Stomach (tissue), 19 donors: ENCODE measurements at places on chromosomes 3 and 15. TPM values are rescaled to one million over a fixed set of nuclear protein-coding genes. Genes with fewer than 3 reads are reported as not detected.

DNA sequence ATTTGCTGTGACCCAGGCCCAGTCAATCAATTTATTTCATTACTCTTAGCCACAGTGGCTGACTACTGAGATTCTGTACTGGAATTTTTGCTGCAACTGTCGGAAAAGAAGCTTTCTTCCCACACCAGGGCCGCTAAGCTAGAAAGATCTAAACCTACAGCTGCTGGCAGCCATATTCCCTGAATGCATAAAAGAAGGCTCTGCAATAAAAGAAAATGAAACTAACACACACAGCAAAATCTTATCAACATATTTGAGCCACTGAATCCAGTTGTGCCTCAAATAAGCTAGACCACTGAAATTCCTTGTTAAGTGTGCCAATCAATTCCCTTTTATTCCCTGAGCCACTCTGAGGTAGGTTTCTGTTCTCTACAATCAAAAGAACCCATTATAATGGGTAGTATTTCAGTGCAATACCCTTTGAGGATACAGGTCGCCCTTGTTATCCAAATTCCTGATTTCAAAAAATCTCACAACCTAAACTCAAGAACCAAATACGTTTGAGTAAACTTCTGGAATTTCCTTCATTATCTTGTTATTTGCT, 60.3 kb downstream of the MYO9A start:
- DNase-seq, result peak; percentile 23
- H3K27me3 ChIP-seq, result no peaks in the 10 kb centered on the region
- no peaks in the 10 kb centered on the region for H3K36me3 ChIP-seq

GRCh38 chr15:84799511-84800187, 17.5 kb upstream of the ALPK3 start:
- H3K27me3 ChIP-seq, result no peaks in the 10 kb centered on the region
- no peak overlapping the region for H3K27ac ChIP-seq
- H3K36me3 ChIP-seq, result peaks cover 80% of the 10 kb centered on the region
- peaks cover 7% of the 10 kb centered on the region for H3K4me1 ChIP-seq
- DNase-seq, result no peak

DNA sequence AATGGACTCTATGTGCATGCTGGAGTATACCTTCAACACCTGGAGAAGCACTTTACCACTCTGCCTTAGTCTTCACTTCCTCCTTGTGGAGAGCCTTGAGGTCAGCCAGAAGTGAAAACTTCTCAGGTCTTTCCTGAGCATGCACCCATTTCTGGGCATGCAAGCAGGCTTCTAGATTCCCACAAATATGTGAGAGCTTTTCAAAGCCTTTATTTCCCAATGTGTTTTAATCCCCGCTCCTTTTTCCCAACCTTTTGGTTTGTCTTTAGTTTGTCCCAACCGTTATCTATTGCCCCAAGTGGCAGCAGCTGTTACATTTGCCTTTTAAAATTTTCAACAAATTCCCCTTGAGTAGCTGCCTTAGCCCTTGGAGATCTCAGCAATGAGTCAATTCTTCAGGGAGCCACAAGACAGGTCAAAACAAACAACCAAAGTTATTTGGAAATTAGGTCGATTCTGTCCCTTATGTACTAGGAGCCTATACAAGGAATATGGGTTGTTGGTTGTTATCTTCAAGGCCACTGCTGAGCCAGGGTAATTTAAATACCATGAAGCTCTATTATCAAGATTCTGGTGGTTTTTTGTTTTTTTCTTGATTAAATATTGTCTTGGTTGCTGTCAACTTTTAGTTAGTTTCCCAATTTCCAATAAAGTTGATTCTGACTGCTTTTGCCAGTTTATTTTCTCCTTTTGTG, 44.4 kb downstream of the LSM3 start:
- no peaks in the 10 kb centered on the region for H3K27me3 ChIP-seq
- H3K4me3 ChIP-seq, result no peak overlapping the region
- H3K36me3 ChIP-seq, result no peaks in the 10 kb centered on the region
- no peak overlapping the region for H3K27ac ChIP-seq

- H3K4me3 ChIP-seq, result no peak overlapping the region
- no peak overlapping the region for H3K27ac ChIP-seq
- H3K27me3 ChIP-seq, result no peaks in the 10 kb centered on the region
- H3K4me1 ChIP-seq, result no peaks in the 10 kb centered on the region
- no peak for DNase-seq
Observed at GRCh38 chr3:3778641-3779270, 20.5 kb upstream of the LRRN1 start.

GRCh38 chr3:132241776-132242514, 75.3 kb upstream of the ACP3 start:
- no peak overlapping the region for H3K4me3 ChIP-seq
- no peak for DNase-seq
- H3K27me3 ChIP-seq, result no peaks in the 10 kb centered on the region

- H3K4me3 ChIP-seq, result no peak overlapping the region
- H3K27ac ChIP-seq, result no peak overlapping the region
- DNase-seq, result no peak
- H3K27me3 ChIP-seq, result no peaks in the 10 kb centered on the region
Observed at GRCh38 chr15:84609818-84610525, 9.2 kb downstream of the ZSCAN2 start.

GRCh38 chr3:9251055-9251786, 1.8 kb upstream of the SRGAP3 start:
- H3K4me3 ChIP-seq, result no peak overlapping the region
- no peaks in the 10 kb centered on the region for H3K27me3 ChIP-seq
- no peak for DNase-seq
- H3K36me3 ChIP-seq, result no peaks in the 10 kb centered on the region

DNA sequence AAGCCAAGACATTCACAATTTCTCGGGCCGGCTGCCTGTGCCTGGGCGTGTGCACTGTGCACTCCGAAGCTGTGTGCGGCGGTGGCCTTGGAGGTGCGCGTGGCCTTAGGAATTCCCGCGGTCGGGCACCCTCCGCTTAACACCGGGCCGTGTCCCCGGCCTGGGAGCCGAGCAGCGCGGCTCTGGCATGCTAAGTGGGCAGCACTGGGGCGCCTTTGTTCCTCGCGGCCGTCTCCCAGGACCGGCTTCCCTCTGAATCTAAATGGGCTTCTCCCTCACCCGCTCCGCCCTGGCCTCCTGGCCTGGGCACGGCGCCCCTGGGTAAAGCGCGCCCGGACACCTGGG, 498 bp upstream of the ARNT2 start:
- no peaks in the 10 kb centered on the region for H3K36me3 ChIP-seq
- H3K27ac ChIP-seq, result peak overlapping the region; percentile 73
- H3K27me3 ChIP-seq, result peaks cover 49% of the 10 kb centered on the region
- H3K4me3 ChIP-seq, result peak overlapping the region; percentile 58

GRCh38 chr3:65811086-65811761, 227.5 kb downstream of the MAGI1 start:
- peak; percentile 55 for DNase-seq

GRCh38 chr3:179418610-179419009, 32.7 kb downstream of the GNB4 start:
- peaks cover 23% of the 10 kb centered on the region for H3K36me3 ChIP-seq
- H3K27me3 ChIP-seq, result no peaks in the 10 kb centered on the region
- no peak for DNase-seq
- H3K4me3 ChIP-seq, result no peak overlapping the region
- peaks cover 11% of the 10 kb centered on the region for H3K4me1 ChIP-seq

GRCh38 chr3:40191251-40191650, 118.3 kb upstream of the EIF1B start:
- no peaks in the 10 kb centered on the region for H3K4me1 ChIP-seq
- no peaks in the 10 kb centered on the region for H3K27me3 ChIP-seq
- no peak overlapping the region for H3K4me3 ChIP-seq
- H3K27ac ChIP-seq, result no peak overlapping the region

- no peaks in the 10 kb centered on the region for H3K36me3 ChIP-seq
- no peak overlapping the region for H3K27ac ChIP-seq
- no peaks in the 10 kb centered on the region for H3K4me1 ChIP-seq
- DNase-seq, result no peak
Observed at GRCh38 chr3:111796566-111796965, 62.5 kb upstream of the PHLDB2 start.

GRCh38 chr3:5275529-5275928, 88.0 kb downstream of the EDEM1 start:
- H3K4me1 ChIP-seq, result no peaks in the 10 kb centered on the region
- no peak overlapping the region for H3K27ac ChIP-seq
- no peaks in the 10 kb centered on the region for H3K36me3 ChIP-seq
- no peak for DNase-seq
- H3K4me3 ChIP-seq, result no peak overlapping the region
- H3K27me3 ChIP-seq, result no peaks in the 10 kb centered on the region

DNA sequence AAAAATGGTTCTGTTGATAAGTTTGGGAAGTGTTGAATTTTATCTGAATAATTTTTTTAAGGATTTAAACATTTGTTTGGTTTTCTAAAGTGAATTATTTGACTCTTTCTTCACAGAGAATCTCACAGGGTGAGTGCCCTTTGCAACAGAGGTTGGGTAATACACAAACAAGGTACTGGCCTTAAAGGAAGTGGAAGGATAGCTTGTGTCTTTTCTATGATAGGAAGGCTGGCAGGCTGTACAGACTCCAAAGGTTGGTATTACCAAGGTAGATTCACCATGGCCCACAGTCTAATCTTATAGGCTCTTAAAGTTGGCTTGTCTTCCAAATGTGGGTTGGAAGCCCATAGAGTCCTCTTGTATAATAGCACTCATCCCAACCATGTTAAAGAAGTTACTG, 311.5 kb downstream of the SV2B start:
- H3K4me1 ChIP-seq, result peaks cover 23% of the 10 kb centered on the region
- H3K36me3 ChIP-seq, result no peaks in the 10 kb centered on the region
- no peaks in the 10 kb centered on the region for H3K27me3 ChIP-seq
- H3K27ac ChIP-seq, result no peak overlapping the region

GRCh38 chr3:142047021-142047369, 102.3 kb downstream of the TFDP2 start:
- no peaks in the 10 kb centered on the region for H3K4me1 ChIP-seq
- no peak for DNase-seq
- H3K27ac ChIP-seq, result no peak overlapping the region
- H3K4me3 ChIP-seq, result no peak overlapping the region

GRCh38 chr3:167188592-167188991, 191.5 kb downstream of the ZBBX start:
- H3K4me3 ChIP-seq, result no peak overlapping the region
- no peak overlapping the region for H3K27ac ChIP-seq
- no peaks in the 10 kb centered on the region for H3K36me3 ChIP-seq
- no peak for DNase-seq

GRCh38 chr3:53174346-53175250, 13.6 kb downstream of the PRKCD start:
- no peak for DNase-seq
- peak overlapping the region; percentile 14 for H3K27ac ChIP-seq
- no peak overlapping the region for H3K4me3 ChIP-seq
- peaks cover 56% of the 10 kb centered on the region for H3K4me1 ChIP-seq
- H3K27me3 ChIP-seq, result no peaks in the 10 kb centered on the region
- peaks cover 33% of the 10 kb centered on the region for H3K36me3 ChIP-seq

The PLCD1 gene
- polyA plus RNA-seq, result 27.1 TPM

The CLDN11 gene
- polyA plus RNA-seq, result 1.7 TPM

The UBAP1L gene
- 2.9 TPM for polyA plus RNA-seq

The EPHB3 gene
- polyA plus RNA-seq, result 2.9 TPM

The GOLGA8R gene
- 0.61 TPM for polyA plus RNA-seq

The ALPK3 gene
- polyA plus RNA-seq, result 0.76 TPM

The MRPL46 gene
- 36.7 TPM for polyA plus RNA-seq

The ETV5 gene
- polyA plus RNA-seq, result 3.2 TPM
